ENCODE measurements at places on chromosomes 4 and X.

DNA sequence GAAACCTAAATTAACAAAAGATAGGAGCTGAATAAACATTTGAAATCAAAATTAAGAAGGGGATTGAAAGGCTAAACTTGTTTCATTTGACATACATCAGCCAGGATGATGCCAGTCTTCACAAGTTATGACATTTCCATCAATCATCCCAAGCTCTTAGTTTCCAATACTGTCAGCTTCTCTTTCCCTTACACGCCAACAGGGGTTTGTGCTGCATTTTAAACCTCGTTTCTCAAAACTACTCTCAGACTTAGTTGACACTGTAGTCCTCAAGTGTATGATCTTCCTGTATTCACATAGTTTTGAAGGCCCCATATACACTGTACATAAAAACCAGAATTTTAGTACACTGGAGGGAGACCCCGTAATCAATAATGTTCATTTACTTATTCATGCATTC lies 840 bp upstream of the P2RY10 start:
- no peak for DNase-seq

- no peak for DNase-seq
These were observed 3.9 kb upstream of the FAM9C start for GRCh38 chrX:13048280-13048679.

DNA sequence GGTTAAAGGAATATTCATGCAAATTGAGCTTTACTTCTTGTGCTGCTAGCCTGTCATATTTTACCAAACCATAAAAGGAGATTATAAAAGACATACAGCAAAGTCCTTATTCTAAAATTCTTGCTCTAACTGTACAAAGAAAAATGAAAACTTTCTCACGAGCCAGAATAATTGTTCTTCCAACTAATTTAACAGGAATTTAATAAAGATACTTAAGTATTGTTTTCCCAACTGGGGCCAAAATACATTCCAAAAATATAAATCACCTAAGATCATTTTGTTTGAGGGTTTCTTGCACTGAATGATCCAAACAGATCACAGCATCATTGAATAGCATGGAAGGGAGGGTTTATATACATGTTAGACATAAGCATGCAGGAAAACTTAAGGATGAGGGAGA lies 127.1 kb upstream of the PCDH18 start:
- no peak for DNase-seq

DNA sequence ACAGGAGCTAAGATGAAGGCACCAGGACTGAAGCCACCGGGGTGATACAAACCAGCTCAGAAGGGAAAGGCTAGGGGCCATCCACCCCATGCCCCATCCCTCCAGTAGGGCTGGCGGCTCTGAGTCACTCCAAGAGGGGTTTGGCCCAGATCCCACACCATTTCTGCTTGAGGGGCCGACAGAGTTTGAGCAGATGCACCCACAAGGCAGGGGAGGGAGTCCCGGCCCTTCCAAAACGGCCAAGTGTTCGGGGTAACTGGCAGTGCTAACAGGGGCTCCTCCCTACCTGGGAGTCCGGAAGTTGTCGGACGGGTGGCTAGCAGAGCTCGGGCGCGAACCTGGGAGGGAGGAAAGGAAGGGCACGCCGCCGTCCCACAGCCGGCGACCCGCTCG lies 412 bp downstream of the SLC10A3 start:
- peak; percentile 10 for DNase-seq

DNA sequence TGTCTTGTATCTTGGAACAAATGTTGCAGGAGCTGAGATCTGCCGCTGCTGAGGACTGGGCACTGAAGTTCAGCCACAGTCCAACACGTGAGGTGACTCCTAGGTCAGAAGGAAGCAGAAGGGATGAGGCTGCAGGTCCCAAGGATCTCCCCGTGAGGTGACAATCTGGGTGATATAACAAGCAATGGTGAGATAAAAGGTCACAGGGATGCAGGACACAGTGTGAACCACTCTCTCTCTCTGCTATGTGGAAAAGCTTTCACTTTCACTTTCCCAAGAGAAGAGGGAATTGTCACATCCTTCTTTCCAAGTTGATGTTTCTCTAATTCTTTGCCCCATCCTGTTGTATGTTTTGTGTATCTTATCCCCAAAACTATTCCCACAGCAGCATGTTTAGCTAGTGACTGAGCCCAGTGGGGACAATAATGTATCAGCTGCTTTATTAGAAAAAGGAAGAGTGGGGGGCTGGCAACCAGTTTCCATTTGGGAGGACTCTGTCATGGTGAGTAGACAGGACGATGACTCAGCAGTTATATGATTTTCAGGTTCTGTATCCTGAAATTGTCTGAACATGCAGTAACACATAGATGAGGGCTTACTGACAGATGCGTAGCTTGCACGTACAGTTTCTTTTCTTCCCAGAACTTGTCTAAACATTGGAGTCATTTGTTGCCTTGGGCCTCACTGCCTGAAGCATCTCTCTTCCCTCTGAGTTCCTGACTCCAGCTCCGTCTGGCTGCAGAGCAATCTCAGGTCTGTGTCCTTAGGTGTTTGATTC lies 1415.8 kb upstream of the TENM3 start:
- no peak for DNase-seq

- no peak for DNase-seq
These were observed 677.4 kb upstream of the NDST4 start for GRCh38 chr4:115790812-115791211.

DNA sequence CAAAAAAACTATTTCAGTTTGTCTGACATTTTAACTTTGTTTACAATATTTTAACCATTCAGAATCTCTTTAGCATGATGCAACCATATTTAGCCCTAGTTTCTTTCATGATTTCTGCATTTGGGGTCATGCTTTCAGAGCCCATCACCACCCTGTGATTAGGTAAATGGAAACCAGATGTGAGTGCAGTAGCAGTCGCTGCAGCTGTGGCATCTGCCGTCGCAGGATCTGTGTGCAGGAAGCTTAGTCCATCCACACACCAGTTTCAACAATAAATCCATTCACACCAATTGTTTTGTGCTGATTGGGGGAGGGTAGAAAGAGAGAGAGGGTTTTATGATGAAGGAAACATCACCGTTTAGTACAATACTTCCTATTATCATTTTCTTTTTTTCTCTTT lies 130.5 kb downstream of the CPEB2 start:
- DNase-seq = no peak

DNA sequence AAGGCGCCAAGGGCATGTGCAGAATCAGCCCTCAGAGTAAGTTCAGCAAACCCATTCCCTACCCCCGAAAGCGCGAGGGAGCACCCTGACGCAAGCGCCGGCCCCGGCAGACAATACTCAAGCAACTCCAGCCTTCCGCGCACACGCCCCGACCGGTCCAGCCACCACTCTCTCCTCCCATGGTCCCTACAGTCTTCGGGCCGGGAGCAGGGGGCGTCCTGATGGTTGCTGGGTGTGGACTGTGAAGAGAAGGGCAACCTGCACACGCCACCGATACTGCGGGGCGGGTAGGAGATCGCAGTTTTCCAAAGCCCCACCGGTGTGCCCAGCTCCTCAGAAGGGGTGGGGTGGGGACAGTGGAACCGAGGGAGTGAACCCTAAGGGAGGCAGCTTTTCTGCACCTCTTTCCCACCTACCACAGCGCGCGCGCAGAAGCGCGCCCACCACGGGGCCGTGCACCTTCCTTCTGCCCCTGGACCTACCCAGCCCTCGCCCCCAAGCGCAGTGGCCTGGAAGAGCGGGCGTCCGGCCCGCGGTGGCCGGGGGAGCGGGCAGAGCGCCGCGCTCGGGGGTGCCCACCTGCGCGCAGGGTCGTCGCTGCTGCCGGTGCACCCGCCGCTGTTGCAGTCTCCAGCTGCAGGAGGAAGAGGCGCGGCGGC lies 650.2 kb upstream of the DIPK2B start:
- DNase-seq = no peak

DNA sequence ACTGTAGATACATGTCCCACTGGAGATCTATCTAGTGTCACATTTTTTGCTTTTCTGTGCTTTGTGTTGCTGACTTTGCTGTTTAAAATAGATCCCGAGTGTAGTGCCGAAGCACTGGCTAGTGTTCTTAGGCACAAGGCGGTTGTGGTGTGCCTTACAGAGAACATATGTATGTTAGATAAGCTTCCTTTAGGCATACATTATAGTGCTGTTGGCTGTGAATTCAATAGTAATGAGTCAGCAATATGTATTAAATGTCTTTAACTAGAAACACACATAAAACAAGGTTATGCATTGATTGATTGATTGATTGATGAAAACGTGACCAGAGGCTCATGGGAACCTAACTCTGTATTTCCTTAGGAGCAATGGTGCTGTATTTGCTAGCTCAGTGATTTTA lies 56.2 kb downstream of the COX7B2 start:
- DNase-seq = no peak

DNA sequence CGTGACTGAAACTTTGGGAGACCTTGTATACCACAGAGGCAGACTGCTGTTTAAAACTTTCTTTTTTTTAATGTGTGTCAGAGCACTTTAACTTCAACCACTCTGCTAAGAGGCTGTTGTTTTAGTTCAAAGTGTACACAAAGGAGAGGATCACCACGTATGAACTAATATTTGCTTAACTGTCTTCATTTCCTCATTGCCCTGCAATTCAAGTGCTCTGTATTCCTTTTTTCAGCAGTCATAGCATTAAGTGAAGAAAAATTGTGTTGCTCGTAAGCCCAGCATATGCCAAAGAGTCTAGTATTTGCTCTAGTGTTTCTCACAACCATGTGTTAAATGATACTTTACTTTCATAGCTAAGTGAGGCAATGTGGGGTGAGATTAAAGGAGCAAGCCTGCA lies 63.0 kb upstream of the HHIP start:
- DNase-seq = no peak

GRCh38 chr4:124504431-124504830 lies 208.1 kb downstream of the ANKRD50 start:
- DNase-seq = no peak

DNA sequence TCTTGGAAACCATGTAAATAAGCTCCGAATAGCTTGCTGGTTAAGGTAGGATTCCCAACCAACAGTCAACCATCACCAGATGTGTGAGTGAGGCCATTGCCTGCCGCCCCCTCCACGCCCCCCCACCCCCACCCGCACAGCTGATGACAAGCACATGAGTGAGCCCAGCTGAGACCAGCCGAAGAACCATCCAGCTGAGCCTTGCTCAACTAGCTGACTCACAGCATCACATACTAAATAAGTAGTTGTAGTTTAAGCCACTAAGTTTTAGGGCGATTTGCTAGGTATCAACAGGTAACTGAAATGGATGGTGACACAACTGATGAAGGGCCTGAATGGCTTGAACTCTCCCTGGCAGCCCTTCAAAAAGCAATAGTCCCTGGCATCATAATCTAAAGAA lies 1.6 kb upstream of the CCDC149 start:
- DNase-seq = no peak

DNA sequence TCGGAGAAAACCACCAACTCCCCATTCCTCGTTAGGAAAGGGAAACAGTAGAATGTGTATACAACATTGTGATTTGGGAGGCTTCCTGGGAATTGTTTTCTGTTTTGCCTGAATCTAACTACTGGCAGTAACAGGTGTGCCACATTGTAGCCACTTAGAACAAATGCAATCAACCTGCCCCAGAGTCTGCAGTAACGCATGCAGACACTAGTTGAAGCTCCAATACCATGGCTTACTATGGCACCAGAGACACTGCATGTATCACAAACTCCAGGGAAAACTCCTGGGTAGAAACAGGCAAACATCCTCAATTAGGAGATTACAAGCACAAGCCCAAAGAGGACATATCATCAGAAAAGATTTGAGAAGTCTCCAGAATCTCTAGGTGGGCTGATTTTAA lies 154.2 kb upstream of the NEIL3 start:
- DNase-seq = no peak

- no peak for DNase-seq
These were observed at the start of gene DACH2 for GRCh38 chrX:86148024-86148511. DACH2 (plus strand) TSS chrX:86148451.

DNA sequence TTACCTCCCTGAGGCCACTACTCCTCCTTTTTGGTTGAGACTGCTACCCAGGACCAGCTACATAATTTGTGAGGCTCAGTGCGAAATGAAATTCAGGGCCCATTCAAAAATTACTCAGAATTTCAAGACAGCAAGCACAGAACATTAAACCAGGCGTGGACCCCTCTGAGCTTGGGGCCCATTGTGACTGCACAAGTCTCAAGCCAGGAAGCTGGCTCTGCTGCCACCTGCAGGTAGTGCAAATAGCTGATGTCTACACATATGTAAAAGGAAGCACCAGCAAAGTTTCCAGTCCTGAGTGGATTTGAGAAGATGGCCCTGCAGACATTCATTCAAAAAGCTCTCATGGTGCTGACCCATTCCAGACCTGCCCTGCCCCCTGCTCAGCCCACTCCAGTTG lies 213.4 kb upstream of the LNX1 start:
- no peak for DNase-seq

GRCh38 chr4:104492183-104492771 lies 2.4 kb downstream of the CXXC4 start:
- no peak for DNase-seq

DNA sequence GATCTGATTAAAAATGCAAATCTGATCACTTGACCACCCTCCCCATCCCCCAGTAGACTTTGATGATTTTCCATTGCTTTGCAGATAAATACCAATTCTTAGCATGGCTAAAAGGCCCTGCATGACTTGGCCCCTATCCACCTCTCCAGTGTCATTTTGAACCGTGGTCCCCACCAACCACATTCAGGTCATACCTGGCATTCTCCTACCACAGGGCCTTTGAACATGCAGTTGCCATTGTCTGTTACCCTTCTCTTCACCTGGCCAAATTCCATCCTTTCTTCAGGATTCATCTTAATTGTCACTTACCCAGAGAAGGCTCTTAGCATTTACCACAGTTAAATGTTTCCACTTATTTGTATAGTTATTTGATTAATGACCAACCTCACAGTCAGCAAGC lies 36.9 kb upstream of the RELL1 start:
- no peak for DNase-seq

- no peak for DNase-seq
These were observed 769 bp upstream of the CPZ start for GRCh38 chr4:8591626-8592365.

DNA sequence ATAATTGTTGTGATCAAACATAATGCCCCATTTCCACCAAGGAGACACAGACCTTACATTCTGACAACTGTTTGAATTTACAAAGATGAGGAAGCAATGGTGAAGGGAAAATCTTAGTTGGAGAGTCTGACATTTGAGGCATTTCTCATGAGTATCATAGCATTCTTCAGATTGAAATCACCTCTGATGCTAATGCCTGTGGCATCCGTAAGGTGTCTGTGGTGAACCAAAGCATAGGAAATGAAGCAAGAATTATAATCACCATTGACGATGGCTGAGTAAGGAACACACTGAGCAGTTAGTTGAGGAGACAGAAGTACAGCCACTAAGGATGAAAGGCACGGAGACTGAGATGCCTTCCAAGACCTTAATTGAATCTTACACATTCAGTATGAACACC lies 575.7 kb downstream of the TRIML1 start:
- no peak for DNase-seq
